ENCODE measurements at places on chromosomes 3 and 15. TPM values are rescaled to one million over a fixed set of nuclear protein-coding genes. Genes with fewer than 3 reads are reported as not detected.

DNA sequence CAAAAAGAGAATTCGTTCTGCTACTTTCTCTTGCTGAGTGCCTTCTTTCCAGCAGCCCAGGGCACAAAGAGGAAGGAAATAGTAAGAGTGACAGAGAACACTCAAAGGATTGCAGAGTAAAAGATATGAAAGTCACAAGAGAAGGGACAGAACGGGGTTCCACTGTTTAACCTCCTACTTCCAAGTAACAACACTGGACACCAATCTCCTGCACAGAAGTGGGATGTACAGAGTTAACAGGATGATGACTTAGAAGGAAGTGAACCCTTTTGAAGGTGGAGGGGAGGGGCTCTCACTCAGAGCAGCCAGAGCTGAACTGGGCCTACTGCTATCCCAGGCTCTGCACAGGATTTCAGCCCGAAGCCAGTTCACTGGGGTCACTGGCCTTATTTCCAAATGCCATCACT lies 130.1 kb upstream of the PRICKLE2 start:
- no peak for DNase-seq

DNA sequence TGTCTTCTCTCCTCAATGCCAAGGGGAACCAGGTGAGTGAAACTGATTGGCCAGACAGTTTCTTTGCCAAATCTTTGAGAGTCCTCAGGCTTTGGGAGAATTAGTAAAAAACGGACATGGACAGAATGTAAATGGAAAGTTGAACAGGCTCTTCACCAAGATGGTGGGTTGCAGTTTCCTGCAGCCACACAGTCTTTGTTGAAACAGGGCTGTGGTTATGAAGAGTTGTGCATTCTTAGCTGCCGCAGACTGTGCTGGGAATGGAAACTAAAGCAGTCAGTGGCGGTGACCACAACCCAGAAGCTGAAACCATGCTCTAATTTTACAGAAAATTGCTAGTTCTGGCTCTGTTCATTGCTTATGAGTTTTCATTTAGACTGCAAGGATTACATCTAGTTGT lies 42.1 kb upstream of the TASOR start:
- DNase-seq = no peak

DNA sequence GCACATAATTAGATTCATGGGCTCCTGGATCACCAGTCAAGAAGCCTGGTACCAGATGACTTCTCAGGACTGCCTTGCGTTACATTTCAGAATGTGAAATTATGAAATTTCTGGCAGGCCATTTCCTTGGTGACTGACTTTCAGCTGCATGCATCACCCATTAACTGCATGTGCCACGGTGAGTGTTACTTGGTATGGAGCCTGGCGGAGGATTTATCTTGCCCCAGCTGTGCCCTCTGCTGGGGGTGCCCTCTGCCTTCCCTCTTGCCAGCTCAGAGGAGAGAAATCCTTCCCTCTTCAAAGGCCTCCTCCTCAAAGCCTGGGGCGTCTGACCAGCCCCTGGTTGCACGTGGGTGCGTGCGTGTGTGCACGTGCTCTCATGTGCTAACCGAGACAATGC lies 57.7 kb upstream of the CTSH start:
- no peak for DNase-seq

GRCh38 chr3:124680521-124680920 lies 49.7 kb upstream of the UMPS start:
- no peak for DNase-seq

GRCh38 chr3:87298111-87298718 lies 21.8 kb upstream of the POU1F1 start:
- peak; percentile 6 for DNase-seq

DNA sequence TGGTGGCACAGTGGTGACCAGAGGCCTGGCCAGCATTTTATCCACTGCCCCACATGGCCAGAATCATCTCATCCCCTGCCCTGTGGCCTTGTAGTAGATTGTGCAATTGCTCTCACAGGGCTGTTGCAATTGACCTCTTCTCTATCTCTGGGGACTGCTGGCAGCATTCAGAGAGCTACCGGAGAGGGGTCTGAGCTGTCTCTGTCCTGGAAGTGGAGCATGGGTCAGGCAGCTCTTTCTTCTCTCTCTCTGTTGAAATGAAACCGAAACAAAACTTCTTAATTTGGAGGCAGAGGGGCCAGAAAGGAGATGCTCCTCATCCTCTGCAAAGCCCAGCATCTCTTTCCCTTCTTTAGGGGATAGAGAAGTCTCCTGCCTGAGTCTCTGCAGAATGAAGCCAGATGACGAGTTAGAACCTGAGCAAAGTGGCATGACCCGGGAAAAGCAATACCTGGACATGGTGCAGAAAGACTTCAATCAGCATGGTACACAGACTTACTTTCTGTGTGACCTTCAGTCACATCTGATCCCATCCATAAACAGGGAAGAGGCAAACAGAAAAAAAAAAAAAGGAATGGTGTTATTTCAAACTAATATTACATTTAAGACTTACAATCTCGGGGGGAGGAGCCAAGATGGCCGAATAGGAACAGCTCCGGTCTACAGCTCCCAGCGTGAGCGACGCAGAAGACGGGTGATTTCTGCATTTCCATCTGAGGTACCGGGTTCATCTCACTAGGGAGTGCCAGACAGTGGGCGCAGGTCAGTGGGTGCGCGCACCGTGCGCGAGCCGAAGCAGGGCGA lies 144.5 kb upstream of the BCL6 start:
- no peak for DNase-seq

Gene FOXB1
- not detected for polyA plus RNA-seq

Data from forelimb muscle (tissue), 1 donor.